Testis (tissue), 5 donors: ENCODE measurements at places on chromosomes 2 and 18. TPM values are rescaled to one million over a fixed set of nuclear protein-coding genes. Genes with fewer than 3 reads are reported as not detected.

The OTOS gene
- polyA plus RNA-seq: 1.2 TPM

The SPIRE1 gene
- 83.5 TPM for polyA plus RNA-seq

The STARD6 gene
- polyA plus RNA-seq: 42.6 TPM

The CHRNG gene
- 0.26 TPM for polyA plus RNA-seq

The IL1R1 gene
- polyA plus RNA-seq: 49.6 TPM

The ERCC3 gene
- 81.2 TPM for polyA plus RNA-seq

The TBC1D8 gene
- 62.2 TPM for polyA plus RNA-seq

The EVA1A gene
- polyA plus RNA-seq: 5.2 TPM

The DNAJC5G gene
- polyA plus RNA-seq: 65.0 TPM

The GBX2 gene
- 0.90 TPM for polyA plus RNA-seq

The GAREM2 gene
- polyA plus RNA-seq: 4.6 TPM

The ADRA2B gene
- 2.1 TPM for polyA plus RNA-seq

The ABCG5 gene
- polyA plus RNA-seq: 0.16 TPM

The GPR39 gene
- polyA plus RNA-seq: 19.5 TPM

The MEIS1 gene
- 13.5 TPM for polyA plus RNA-seq

The TIMM21 gene
- 27.8 TPM for polyA plus RNA-seq

The PID1 gene
- polyA plus RNA-seq: 14.8 TPM

The ATP6V1B1 gene
- polyA plus RNA-seq: not detected

The UPP2 gene
- polyA plus RNA-seq: not detected
